ENCODE measurements at places on chromosomes 11 and 22.
A peak's percentile ranks its signal among the peaks of the same experiment; 100 is the strongest.

- ATAC-seq: no peak
Observed at GRCh38 chr11:1943576-1943975, 3.6 kb upstream of the MRPL23 start.

GRCh38 chr22:20282901-20283673 is 15.0 kb upstream of the RTN4R start:
- ATAC-seq: no peak

DNA sequence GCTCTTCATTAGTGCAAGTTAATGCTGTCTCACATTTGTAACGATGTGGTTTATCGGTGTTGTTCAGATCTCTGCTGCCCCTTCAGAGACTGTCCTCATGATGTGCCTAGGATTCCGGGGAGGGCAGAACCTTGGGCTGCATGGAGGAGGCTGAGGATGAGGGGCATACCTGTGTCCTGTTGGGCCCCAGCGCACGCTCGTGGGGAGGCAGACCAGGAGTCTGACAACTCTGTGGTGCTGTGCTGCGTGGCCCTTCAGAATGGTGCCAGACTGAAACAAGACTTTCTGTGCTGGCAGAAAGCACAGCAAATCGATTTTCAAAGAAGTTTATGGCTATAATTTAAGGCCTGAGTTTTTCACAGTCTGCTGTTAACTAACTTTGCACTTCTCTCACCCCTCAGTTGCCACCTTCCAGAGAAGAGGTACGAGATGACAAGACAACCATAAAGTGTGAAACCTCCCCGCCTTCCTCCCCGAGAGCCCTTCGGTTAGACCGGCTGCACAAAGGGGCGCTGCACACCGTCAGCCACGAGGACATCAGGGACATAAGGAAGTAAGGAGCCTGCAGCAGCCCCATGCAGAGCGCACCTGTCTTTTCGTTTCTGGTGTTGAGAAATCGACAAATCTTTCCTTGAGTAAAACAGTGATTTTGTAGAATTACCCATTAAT is 44.3 kb upstream of the CTTN start:
- ATAC-seq: no peak

DNA sequence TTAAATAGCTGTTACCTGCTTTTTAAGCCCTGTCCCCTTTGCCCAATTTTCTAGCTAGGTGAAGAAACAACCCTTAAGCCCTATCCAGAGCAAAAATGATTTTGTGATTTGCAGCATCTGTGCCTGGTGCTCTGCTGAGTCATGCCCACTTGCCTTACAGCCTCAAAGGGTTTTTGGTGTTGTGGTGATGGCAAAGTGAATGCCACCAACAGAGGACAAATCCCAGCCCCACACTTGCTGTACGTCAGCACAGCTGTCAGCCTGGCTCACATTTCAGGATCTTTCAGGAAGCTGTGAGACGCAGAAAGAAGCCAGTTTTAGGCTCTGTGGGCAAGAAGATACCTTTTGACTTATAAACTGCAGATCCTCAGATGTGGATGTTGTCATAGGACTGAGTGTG is 401.7 kb downstream of the TENM4 start:
- no peak for ATAC-seq

DNA sequence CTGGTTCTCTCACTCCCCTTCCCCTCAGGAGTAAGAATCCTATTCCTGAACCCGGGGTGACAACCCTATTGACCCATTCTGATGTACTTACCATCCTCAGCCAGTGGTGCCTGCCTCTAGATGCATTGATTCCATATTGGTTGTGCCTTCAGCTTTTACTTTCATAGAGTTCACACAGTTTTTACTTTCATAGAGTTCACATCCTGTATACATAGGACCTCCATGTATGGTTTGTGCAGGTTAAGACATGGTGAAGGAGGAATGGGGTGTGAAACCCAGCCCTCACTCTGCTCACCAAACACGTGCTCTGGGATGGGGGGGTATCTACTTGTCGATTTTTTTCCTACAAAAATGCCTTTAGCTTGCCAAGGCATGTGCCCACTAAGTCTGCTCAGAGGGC is 105.6 kb upstream of the TBCEL start:
- ATAC-seq: no peak

DNA sequence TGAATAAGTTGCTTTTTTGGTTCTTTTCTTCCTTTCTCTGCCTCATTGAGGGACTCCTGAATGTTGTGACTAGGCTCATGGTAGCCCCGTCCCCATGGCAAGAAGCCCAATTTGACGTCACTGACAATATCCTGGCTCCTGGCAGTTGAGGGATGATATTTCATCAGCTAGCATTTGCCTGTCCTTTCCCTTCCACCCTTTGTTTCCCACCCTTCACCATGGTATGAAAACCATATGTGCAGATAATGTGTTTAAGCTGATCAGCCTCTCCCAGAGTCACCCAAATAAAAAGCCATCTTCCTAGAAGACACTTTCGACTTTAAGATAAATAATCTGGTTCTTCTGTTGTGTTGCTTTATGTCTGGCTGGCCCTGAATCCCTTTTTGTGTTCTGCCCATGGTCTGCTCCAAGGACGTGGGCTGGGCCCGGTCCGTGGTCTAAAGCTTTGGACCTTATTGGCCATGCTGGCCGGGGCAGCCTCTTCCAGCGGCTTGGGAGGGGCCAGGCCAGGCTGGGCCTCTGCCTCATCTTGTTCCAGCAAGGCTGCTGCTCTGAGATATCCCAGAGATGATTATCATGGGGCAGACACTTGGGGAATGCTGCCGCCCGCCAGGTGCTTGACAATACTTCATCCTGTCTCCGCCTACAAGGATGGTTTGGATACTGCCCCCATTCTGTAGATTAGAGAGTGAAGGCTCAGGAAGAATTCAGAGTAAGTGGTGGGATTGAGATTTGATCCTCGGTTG is 5.1 kb downstream of the TSPAN18 start:
- ATAC-seq: no peak

GRCh38 chr11:109785714-109786113 is 307.5 kb upstream of the ZC3H12C start:
- ATAC-seq: no peak

GRCh38 chr11:64677441-64678023 is 45.5 kb downstream of the NRXN2 start:
- ATAC-seq: no peak

GRCh38 chr22:47822422-47822821 is 1060.0 kb downstream of the TBC1D22A start:
- no peak for ATAC-seq

- ATAC-seq: no peak
Observed at GRCh38 chr11:27497284-27497866, 9.2 kb downstream of the LIN7C start.

DNA sequence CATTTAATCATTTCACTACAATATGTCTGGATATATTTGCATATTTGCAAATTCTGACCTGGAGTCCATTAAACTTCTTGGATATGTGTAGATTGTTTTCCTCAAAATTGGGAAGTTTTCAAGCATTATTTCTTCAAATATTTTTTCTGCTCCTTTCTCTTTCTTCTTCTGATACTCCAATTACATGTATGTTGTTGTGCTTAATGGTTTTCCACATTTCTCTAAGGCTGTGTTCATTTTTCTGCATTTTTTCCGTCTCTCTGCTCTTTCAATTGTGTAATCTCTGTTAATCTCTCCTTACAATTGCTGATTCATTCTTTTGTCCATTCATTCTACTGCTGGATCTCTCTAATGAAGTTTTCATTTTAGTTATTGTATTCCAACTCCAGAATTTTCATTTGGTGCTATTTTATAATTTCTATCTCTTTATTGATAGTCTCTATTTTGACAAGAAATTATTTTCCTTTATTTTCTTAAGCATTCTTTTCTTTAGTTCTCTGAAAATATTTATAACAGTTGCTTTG is 30.3 kb upstream of the EMID1 start:
- ATAC-seq: no peak

GRCh38 chr11:45051621-45052020 is 94.8 kb upstream of the PRDM11 start:
- no peak for ATAC-seq

GRCh38 chr22:37418627-37419369 is 8.5 kb downstream of the ELFN2 start:
- ATAC-seq: no peak

DNA sequence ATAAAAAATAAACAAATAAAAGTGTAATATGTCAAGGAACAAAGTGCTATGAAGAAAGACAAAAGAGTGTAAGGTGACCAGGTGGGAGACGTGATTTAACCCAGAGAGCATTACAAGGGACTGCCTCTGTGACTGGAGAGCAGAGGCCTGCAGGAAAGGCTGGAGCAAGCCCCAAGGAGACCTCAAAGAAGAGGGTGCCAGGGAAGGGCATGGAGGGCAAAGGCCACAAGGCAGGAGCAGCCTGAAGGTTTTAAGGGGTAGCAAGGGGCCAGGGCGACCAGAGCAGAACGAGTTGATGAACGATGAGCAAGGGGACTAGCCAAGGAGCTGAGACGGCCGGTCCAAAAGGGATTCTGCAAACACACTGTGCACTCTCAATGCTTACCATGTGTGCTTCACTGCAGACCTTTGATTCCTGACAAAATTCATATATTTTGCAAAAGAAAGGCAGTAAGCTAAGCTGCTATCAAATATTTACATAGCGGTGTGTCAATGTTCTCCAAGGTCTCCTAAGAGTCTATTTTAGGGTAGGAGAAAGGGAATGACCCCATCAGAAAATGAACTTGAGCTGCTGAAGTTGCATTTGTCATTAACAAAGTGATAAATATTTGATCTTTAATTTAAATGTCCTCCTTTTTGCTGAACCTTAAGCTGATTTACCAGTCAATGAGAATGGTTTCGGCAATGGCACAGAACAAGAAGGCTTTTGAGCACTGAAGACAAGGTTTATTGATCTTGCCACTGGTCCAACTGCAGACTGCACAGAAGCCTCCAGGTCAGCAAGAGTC is 50.5 kb downstream of the SMCO4 start:
- ATAC-seq: no peak

DNA sequence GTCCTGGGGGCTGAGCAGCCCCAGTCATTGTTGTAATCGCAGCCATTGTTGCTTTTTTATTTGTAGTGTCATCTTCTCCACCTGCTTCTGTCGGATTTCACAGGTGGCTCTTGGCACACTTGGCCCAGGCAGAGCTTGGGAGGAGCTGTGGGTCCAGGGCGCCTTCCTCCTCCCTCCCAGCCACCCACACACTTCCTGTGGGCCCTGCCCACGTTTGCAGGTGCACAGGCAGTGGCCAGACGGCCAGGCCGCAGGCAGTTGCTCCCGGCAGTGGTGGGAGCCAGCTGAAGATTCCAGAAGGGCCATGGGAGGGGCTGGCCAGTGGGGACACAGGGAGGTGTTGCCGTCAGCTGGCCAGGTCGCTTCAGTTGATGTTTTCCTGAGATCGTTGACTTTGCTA is 1191.9 kb downstream of the BRD1 start:
- ATAC-seq: no peak

- no peak for ATAC-seq
Observed at GRCh38 chr11:69174841-69175240, 19.1 kb downstream of the SMIM38 start.

DNA sequence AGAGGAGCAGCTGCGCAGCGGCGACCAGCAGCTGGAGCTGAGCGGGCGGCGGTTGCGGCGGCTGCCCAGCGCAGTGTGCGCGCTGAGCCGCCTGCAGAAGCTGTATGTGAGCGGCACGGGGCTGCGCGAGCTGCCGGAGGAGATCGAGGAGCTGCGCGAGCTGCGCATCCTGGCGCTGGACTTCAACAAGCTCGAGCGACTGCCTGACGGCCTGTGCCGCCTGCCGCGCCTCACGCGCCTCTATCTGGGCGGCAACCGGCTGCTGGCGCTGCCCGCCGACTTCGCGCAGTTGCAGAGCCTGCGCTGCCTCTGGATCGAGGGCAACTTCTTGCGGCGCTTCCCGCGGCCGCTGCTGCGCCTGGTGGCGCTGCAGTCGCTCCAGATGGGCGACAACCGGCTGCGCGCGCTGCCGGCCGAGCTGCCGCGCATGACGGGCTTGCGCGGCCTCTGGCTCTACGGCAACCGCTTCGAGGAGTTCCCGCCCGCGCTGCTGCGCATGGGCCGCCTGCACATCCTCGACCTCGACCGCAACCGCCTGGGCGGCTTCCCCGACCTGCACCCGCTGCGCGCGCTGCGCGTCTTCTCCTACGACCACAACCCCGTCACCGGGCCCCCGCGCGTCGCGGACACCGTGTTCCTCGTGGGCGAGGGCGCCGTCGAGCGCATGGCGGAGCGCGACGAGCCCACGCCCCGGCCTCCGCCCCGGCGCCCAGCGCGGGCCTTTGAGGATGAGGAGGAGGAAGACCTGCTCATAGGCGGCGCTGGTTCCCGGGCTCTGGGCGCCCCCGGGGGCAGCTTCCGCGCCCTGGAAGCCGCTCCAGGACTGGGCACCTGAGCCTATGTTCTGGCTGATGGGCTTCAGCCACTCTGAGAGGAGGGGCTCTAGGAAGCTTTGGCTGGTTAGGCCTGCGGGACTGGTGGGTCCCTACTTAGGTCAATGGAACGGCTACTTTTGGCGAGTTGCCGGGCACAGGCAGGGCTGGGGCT is 787 bp downstream of the LRRC10B start:
- peak; percentile 72 for ATAC-seq

GRCh38 chr22:42604403-42604802 is 10.3 kb downstream of the POLDIP3 start:
- ATAC-seq: no peak

DNA sequence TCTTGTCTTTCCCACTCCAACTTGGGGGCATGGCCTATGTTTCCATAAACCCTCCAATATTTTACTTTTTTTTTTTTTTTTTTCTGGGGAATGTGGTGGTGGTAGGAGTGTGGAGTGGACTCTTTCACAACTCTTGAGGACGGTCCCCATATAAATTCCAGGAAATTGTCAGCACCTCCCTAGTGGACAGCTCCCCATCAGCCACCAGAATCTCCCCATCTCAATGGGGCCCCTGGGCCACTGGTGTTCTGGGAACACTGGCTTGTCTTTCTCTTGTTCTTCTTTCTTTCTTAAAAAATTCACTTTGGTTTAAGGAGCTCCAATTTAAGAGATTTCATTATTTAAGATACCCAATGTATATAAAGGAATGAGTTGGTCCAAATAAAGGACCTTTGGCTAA is 74.1 kb downstream of the ADM start:
- no peak for ATAC-seq

DNA sequence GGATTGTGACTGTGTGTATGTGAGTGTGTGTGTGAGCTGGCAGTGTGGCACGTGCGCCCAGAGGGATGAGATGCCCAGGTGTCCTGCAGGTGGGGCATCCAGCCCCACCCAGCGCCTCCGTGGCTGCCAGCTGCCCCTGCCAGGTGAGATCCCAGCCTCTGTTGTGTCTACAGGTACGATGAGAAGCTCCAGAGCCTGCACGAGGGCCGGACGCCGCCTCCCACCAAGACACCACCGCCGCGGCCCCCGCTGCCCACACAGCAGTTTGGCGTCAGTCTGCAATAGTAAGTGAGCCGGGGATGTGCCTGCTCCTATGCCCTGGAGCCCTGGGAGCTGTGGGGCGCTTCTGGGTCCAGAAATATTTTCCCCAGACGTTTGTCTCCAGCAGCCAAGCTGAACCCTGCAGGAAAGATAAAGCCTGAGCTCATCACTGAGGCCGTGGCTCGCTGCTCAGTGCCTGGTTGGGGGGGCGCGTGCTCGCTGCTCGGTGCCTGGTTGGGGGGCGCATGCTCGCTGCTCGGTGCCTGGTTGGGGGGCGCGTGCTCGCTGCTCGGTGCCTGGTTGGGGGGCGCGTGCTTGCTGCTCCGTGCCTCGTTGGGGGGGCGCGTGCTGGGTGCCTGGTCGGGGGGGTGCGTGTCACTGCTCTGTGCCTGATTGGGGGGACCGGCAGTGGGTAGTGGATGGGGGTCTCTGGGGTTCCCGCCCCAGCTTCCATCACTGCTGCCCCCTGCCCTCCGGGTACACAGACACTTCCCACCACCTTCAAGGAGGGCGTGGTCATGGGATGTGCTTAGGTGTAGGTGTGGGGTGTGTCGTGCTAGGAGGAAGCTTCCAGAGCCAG is 73.2 kb downstream of the ARHGAP8 start:
- ATAC-seq: no peak

Measured in gastroesophageal sphincter (tissue), 4 donors.